Regular cardiac myocyte (primary cell): ENCODE measurements at places on chromosomes 1 and 21. TPM values are rescaled to one million over a fixed set of nuclear protein-coding genes. Genes with fewer than 3 reads are reported as not detected.

Gene OR6N1
- total RNA-seq = not detected in 2 replicates

Gene NECTIN4
- 0.19 and 0.56 TPM in 2 replicates for total RNA-seq

Gene WNT2B
- total RNA-seq = 1.5 and 3.4 TPM in 2 replicates

Gene ADGRL2
- 226 and 358 TPM in 2 replicates for total RNA-seq

Gene TSPAN2
- total RNA-seq = 0.58 and 0.85 TPM in 2 replicates
